ENCODE measurements at places on chromosomes 5 and 9. TPM values are rescaled to one million over a fixed set of nuclear protein-coding genes. Genes with fewer than 3 reads are reported as not detected.

Gene KIF12
- total RNA-seq = not detected

Gene ACSL6
- total RNA-seq = not detected

Gene GABRA1
- not detected for total RNA-seq

Gene TTLL11
- 7.3 TPM for total RNA-seq

Gene NSUN2
- 29.0 TPM for total RNA-seq

Gene ANKRD18B
- not detected for total RNA-seq

Gene GABBR2
- 0.16 TPM for total RNA-seq

Gene PHF24
- total RNA-seq = 0.16 TPM

Gene PAPPA
- total RNA-seq = 80.5 TPM

Gene FOXD4L4
- total RNA-seq = 0.09 TPM
